ENCODE measurements at places on chromosomes 4 and X.

- DNase-seq, result no peak
These were observed 34.7 kb downstream of the IRS4 start for GRCh38 chrX:108701633-108702032.

GRCh38 chr4:138978600-138978999 lies 37.0 kb upstream of the NOCT start:
- no peak for DNase-seq

DNA sequence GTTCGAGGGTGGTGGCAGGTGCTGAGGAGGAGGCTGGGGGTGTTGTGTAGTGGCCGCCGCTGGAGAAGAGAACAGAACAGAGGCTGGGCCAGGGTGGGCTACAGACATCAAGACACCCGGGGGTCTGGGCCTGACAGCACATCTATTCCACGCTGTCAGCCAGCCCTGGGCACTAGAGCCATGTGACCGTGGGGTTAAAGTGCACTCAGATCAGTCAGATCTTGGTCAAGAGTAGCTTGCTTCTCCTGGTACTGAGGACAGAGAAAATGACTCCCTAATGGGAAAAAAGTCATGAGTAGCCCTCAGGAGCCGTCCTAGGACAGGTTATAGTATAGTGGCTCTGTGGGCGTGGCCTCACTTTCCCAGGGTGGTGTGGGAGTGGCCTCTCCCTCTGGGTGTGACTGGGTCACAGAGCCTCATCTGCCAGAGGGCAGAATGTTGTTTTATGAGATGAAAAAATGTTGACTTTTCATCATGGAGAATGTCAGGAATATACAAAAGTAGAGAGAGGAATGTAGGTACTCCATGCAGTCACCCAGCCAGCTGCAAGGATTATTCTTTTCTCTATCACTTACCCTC lies 19.4 kb downstream of the TRMT44 start:
- no peak for DNase-seq

GRCh38 chrX:22542641-22543040 lies 269.9 kb downstream of the CBLL2 start:
- DNase-seq, result no peak

DNA sequence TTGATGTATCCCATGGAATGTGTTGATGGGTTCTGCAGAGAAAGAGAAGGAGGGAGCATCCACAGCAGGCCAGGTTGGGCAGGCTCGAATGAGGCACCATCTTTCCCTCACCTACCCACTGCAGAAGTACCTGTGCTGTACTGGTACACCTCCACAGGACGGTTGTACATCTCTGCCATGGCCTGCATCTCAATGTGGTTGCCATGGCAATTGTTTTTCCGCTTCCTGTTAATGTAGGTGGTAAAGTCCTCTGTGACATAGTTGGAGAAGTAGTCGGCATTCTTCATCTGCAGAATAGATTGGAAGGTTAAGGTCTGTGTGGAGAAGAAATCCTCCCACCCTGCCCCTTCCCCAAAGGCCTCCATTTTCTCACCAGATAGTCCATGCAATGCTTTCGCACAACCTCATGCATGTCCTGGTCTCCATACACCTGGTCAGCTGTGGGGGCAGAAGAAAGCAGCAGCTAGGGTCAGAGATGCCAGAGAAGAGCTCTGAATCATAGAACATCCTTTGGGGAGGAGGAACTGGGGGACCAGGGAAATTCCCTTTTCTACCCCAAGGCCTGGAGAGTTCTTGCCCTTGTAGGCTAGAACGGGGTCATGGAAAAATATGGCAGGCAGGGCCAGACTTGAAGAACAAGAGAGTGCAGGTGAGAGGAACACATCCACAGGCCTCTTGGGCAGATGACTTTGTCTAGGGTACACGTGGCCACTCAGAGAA lies 15.9 kb upstream of the PIM2 start:
- DNase-seq, result no peak

GRCh38 chrX:115602729-115603389 lies 41.9 kb downstream of the PLS3 start:
- no peak for DNase-seq

DNA sequence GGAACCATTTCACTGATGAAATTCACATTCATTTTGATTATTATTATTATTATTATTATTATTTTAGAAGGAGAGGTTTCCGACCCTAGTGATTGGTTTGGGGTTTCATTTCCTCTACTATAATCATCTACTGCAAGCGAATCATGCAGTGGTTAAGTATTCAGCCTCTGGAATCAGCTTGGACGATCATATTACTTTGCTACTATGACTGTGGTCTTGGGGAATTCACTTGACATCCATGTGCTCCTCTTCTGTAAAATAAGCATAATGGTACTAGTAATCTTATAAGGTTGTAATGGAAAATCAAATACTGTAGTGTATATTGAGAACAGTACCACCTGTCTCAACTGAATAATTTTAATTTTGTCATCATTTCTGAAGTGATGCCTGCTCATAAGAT lies 132.1 kb upstream of the SLC4A4 start:
- DNase-seq, result no peak

- DNase-seq, result no peak
These were observed 2.0 kb downstream of the PDZD4 start for GRCh38 chrX:153828308-153828707.

- no peak for DNase-seq
These were observed 93.7 kb downstream of the C4orf33 start for GRCh38 chr4:129189630-129190029.

DNA sequence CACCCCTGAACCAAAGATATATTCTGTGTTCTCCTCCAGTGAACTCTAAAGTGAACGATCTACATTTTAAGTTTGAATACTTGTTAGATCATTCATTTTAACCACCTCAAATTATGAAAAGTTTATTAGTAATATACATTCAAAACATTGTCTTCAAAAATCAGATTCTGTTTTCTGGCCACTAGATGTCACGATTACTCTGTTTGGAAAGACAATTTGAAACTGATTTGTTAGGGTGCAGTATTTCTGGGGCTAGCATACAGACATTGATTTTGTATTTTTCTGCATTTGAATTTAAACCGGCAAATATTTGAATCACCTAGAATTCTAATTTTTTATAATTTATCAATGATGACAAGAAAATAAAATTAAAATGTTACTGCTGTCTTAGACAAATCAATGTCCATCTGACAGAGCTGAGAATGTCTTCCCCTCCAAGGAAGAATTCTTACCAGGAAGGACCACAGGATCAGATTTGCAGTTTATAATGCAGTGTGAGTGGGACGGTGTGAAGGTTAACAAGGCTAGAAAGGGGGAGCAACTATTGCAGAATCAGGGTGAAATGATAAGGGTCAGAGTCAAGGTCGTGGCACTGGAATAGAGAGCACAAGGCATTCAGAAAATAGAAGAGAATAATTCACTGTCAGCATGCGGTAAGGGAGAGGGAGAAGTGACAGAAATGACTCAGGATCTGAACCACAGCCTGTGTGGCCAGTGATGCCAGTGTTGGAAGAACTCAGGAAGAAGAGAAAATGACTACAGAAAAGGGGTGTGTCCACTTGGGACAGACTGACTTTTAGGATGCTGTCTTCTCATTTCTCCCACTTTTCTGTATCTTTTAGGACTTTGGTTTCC lies 91.6 kb downstream of the ANXA10 start:
- no peak for DNase-seq

DNA sequence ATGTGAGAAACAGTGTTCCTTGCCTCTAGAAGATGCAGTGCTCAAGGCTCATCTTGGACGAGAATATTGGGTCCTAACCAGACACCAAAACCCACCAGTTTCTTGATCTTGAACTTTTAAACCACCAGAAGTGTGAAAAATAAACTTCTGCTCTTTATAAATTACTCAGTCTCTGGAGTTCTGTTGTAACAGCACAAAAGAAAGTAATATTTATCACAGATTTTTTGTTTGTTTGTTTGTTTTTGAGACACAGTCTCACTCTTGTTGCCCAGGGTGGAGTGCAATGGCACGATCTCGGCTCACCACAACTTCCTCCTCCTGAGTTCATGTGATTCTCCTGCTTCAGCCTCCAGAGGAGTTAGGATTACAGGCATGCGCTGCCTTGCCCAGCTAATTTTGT lies 371.1 kb upstream of the NDST4 start:
- no peak for DNase-seq

- DNase-seq, result no peak
These were observed 2.1 kb downstream of the MBNL3 start for GRCh38 chrX:132486599-132487178.

DNA sequence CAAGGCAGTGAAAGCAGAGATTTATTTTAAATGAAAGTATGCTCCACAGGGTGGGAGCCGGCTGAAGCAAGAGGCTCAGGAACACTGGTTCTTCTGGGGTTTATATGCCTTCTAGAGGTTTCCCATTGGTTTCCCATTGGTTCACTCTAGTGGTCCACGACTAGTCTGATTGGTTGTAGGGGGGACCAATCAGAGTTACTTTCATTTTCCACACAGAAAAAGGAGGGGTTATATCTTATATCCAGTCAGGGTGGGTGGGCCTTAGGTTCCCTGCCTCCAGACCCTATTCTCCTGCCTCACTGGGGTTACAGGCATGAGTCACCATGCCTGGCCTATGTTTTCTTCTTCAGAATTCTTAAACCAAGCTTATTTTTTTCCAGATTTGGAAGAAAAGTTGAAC lies 101.6 kb downstream of the KLHL8 start:
- no peak for DNase-seq

- DNase-seq, result no peak
These were observed 141.5 kb upstream of the RBPJ start for GRCh38 chr4:26179316-26179760.

DNA sequence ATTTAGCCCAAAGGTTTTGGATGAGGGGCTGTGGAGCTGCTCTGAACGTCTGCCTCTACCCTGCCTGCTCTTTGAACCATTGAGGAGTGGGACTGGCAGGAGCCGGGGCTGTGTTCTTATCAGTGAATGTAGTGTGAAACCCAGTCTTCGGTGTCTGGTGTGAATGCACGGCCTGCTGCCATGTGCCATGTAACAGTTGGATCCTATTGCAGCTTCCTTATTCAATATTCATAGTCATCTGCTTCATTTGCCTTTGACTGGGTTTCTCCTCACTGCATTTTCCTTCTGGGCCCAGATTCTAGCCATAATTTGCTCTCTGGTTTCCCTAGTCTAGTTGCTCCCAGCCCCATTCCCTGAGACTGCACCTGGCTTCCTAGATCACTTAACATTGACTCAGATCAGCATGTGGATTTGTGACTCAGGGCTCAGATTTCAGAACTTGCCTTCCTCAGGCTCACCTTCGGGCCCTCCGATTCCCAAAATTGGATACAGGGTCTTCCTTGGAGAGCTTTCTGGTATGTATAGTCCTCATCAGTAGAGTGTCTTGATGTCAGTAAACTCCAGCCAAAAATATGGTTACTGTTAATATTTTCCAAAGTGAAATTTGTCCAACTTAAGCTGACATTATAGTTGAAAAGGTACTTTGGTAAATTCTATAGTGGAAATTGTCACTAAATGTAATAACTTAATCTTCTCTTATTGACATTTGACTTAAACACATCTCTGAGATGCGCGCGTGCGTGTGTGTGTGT lies 94.0 kb upstream of the DDIT4L start:
- no peak for DNase-seq

- DNase-seq, result no peak
These were observed 82.9 kb upstream of the EXOC1L start for GRCh38 chr4:55736605-55737183.

DNA sequence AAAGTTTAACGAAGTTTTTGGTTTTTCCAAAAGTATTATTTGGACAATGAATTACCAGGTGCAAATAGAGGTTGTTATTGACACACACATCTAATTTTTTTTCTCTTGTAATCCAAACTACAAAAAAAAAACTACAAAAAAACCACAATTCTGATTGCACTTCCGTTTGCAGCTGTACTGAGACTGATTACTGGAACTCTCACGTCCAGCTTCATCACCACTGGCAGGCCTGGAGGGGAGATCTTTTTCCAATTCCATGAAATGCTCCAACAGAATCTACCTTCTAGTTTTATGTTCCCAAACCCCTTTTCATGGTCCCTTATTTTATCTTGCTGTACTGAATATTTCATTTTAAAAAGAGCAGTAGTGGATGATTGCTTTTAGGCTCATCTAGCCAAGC lies 1118.3 kb downstream of the C4orf33 start:
- DNase-seq, result no peak

DNA sequence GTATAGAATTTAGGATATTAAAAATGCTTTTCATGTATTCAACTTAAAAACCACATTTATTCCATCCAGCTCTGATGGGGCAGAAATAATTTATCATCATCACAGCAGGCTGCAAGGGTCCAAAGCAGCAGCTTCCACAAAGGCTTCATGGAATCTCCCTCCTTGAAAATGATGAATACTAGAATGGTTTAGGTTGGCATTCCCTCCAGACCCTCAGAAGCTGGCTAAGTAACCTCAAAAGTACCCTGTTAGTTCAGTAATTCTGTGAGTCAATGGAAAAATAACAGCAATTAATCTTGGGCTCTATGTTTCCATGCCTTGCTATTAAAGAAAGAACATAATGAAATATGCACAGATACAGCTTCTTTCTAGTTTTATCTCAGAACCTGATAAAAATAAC lies 594.9 kb upstream of the DIPK2B start:
- no peak for DNase-seq

- DNase-seq, result no peak
These were observed 46.1 kb downstream of the CXorf58 start for GRCh38 chrX:23953908-23954269.

- no peak for DNase-seq
These were observed 45.1 kb upstream of the HSD17B10 start for GRCh38 chrX:53479301-53479700.

DNA sequence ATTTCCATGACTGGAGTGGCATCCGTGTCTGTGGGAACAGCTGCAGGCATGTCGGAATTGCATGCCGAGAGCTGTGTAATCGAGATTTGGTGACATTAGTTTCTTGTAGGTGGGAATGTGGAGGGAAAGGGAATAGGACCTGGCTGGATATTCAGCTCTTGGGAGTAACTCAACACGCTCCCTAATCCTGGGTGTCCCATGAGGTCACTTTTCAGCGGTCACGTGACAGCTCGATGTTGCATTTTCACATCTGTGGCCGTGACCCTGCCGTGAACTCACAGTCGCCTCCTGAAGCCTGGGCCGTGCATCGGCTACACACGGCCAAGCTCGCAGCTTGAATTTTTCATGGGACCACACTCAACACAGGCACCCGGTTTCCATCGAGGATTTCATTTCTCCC lies 25.8 kb upstream of the PSAPL1 start:
- peak; percentile 49 for DNase-seq

GRCh38 chr4:47746122-47746521 lies 91.7 kb downstream of the CORIN start:
- no peak for DNase-seq

DNA sequence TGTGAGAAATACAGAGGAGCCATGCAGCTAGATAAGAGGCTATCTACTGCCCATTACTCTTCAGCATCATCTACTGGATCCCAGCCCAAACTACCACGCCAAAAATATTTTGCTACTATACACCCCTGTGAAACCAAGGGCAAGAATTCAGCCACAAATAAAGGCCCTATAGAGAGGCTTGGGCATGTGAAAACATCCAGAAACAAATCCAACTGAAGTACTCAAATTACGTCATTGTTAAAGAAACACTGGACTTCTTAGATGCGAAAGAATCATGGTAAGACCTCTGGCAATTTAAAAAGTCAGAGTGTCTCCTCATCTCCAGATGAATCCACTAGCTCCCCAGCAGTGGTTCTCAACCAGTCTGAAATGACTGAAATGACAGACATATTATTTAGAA lies 12.8 kb downstream of the NDST3 start:
- no peak for DNase-seq

GRCh38 chr4:155999725-156000124 lies 46.1 kb upstream of the CTSO start:
- no peak for DNase-seq

All from posterior cingulate gyrus (tissue), 11 donors.